ENCODE measurements at places on chromosomes 2 and 18. TPM values are rescaled to one million over a fixed set of nuclear protein-coding genes. Genes with fewer than 3 reads are reported as not detected.

DNA sequence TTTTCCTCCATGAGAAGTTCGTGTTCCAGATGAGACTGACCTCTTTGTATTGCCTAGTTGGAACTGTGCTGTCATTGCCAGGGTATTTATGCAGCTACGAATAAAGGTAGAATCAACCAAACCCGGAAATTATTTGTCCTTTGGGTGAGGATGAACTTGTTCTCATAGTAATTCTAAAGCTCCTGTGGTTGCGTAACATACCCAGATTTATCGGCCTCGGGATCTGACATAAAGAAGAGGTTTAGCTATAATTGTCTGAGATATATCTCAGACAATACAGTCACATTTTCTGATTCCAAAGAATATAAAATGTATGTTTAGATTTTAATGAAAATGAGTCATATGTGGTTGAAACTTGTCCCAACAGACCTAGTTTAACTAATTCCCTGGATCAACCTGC lies 628.7 kb upstream of the LINC00305 start:
- DNase-seq = no peak

DNA sequence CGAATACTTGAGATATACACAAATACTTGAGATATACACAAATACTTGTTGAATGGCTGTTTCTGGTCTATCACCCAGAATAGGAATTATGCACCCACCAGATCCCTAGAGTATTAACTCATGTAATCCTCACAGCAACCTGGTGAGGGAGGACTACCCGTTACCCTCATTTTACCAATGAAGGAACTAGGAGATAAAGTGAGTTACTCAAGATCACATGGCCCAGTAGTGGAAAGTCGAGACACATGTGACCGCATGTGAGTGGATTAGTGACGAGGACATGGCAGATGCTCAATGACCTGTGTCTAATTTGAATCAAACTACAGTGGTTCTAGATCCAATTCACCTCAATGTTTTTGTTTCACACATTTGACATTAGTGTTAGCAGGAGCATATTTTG lies 2.4 kb downstream of the MOGAT1 start:
- DNase-seq = no peak

DNA sequence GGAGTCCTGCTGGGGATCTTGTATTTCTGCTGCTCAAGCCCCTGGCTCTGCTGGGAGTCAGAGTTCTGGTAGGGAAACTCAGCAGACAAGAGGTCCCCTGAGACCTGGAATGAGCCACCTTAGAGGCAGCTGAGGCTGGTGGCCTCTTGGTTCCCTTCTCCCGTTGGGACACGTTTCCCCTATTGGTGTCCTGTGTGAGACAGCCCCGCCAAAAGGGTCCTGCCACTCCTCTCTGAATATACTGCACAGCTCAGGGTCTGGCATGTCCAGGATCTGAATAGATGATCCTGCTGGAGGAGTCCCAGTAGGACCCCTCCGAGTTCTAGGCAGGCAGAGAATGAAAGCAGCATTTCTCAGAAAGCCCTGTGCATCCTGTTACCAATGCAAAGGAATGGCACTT lies 2.0 kb upstream of the RALB start:
- no peak for DNase-seq

GRCh38 chr2:15009681-15010080 lies 377.2 kb downstream of the LRATD1 start:
- DNase-seq = no peak

DNA sequence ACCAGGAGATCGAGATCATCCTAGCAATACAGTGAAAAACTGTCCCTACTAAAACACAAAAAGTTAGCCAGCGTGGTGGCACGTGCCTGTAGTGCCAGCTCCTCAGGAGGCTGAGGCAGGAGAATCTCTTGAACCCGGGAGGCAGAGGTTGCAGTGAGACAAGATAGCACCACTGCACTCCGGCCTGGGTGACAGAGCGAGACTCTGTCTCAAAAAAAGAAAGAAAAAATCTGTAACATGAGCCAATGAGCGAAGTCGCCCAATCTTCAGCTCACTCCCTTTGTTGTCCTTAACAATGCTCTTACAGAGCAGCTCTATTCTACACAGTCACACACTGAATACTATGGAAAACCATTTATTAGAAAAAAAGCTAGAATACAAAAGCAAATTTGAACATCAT lies 22.0 kb downstream of the FAM98A start:
- DNase-seq = no peak

GRCh38 chr2:9951522-9952285 lies at the start of gene GRHL1:
GRHL1 (plus strand) TSS chr2:9951693; CDS start chr2:9951834, 141 bp downstream.
- peak; percentile 91 for DNase-seq

DNA sequence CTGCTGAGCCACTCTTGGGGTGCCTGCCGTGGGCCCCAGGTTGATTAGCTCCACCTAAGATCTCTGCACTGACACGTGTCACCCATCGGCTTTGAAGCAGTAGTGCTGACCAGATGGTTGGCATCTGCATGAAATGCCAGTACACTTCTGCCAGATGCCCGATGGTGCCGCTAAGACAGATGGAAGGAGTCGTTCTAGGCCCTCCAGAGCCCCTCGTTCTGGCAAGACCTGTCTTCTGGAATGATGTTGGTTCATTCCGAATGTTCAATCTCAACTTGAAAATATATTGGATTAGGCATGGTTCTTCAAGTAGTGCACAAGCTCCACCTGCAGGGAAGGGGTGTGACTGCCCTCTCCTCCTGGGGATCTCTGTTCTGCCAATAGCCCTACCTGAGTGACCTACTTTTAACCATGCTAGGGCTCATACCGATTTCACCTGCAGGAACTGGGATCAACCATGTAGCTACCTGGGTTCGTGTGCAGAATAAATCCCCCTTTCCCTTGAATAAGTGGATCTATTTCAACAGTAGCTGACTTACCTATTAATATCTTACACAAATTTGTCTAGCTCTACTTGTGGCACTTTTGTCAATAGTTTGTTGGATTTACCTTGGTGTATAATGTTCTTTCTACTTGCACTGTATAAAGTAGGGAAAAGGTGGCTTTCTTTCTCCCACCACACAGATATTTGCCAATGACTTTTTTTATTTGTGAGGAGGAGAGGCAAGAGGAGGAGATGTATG lies 342.6 kb downstream of the CTNNA2 start:
- DNase-seq = no peak

- DNase-seq = peak; percentile 94
Observed at GRCh38 chr2:66434679-66435548, at the start of gene MEIS1. MEIS1 (plus strand) TSS chr2:66435125; CDS start chr2:66435857, 732 bp downstream.

DNA sequence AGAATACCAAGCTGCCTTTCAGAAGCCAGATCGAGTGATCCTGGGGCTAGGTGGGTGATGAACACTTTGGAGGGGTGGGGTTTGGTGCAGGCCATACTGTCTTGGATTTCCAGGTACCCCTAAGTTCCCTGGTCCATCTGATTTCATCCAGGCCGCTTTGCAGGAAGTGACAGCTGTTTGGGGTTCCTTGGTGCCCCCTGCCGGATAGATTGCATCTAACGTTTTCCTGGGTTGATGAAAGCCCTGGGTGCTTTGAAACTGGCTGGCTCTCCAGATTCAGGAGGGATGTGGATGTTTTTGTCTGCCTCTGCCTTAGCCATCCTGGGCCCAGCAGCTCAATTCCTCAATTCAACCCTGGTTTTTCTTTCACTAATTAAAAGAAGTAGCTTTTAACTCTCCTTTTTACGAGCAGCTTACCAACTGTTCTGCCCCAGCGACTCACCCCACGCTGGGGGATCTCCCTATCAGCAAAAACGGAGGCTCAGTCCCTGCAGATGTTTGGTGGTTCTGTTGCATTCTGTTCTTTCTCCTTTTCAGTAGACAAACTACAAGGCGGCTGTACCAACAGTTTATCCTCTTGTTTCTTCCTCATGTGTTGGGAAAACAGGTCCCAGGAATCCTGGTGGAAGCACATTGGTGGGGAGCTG lies 37.1 kb downstream of the ARHGEF4 start:
- DNase-seq = peak; percentile 58

GRCh38 chr18:27581296-27581904 lies 396.3 kb upstream of the CHST9 start:
- DNase-seq = no peak

The ABCB11 gene
- not detected for polyA plus RNA-seq

The ZC3H6 gene
- 9.4 TPM for polyA plus RNA-seq

The DSG1 gene
- not detected for polyA plus RNA-seq

The LAMA1 gene
- 7.6 TPM for polyA plus RNA-seq
